ENCODE measurements at places on chromosomes 16 and 17. TPM values are rescaled to one million over a fixed set of nuclear protein-coding genes. Genes with fewer than 3 reads are reported as not detected.

GRCh38 chr16:20768121-20768520, 4.3 kb downstream of the ACSM3 start:
- H3K4me3 ChIP-seq = no peak overlapping the region
- DNase-seq = no peak

DNA sequence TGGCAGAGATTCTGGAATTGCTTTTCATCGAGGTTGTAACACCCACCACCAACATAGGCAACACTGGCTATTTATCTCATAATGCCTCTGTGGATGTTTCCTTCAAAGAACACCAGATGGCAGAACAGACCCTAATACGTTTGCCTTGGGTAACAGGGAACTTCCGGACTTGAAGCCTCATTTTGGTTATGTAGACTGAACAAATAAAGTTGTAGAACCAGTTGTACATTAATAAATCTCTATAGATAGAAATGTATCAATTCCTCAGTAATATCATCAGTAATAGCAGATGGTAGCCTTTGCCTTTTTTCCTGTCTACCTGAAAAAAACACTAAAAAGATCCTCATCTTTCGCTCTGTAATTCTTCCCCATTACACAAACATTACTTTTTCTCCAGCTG, 25.9 kb upstream of the APOH start:
- H3K4me1 ChIP-seq = no peaks in the 10 kb centered on the region
- no peaks in the 10 kb centered on the region for H3K36me3 ChIP-seq
- DNase-seq = no peak
- no peak overlapping the region for H3K27ac ChIP-seq
- no peak overlapping the region for H3K4me3 ChIP-seq

AGRP gene
- not detected for total RNA-seq

GRCh38 chr16:69204172-69204571, 17.2 kb downstream of the SNTB2 start:
- H3K27me3 ChIP-seq = no peaks in the 10 kb centered on the region
- no peak overlapping the region for H3K27ac ChIP-seq
- DNase-seq = no peak
- H3K4me3 ChIP-seq = no peak overlapping the region

GRCh38 chr17:34740565-34741520, 161.5 kb downstream of the TMEM132E start:
- H3K27me3 ChIP-seq = peaks cover 54% of the 10 kb centered on the region
- H3K4me3 ChIP-seq = no peak overlapping the region
- no peaks in the 10 kb centered on the region for H3K4me1 ChIP-seq
- DNase-seq = no peak
- H3K36me3 ChIP-seq = no peaks in the 10 kb centered on the region

- H3K27ac ChIP-seq = no peak overlapping the region
- no peaks in the 10 kb centered on the region for H3K27me3 ChIP-seq
- no peak for DNase-seq
- H3K4me3 ChIP-seq = no peak overlapping the region
- no peaks in the 10 kb centered on the region for H3K36me3 ChIP-seq
These were observed 4.0 kb upstream of the ZC3H18 start for GRCh38 chr16:88566158-88566557.

DNA sequence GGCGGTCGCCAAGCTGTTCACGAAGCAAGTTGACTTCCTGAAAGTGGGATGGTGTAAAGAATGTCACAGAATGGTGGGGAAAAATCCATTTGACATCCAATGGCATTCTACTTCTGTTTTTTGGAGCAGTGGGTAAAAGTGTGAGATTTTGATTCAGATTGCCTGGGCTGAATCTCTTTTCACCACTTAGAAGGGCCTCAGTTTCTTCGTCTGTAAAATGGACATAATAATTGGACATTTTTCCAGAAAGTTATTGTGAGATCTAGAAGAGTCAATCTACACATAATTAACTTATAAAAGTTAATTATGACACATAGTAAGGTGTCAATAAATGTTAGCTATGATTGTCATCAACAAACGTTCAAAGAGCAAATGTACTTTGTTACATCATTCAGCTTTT, 3.0 kb downstream of the KRT40 start:
- H3K27me3 ChIP-seq = peaks cover 82% of the 10 kb centered on the region
- no peak for DNase-seq
- H3K36me3 ChIP-seq = no peaks in the 10 kb centered on the region
- H3K27ac ChIP-seq = no peak overlapping the region

GRCh38 chr16:85309656-85310587, 197.7 kb upstream of the CIBAR2 start:
- no peaks in the 10 kb centered on the region for H3K27me3 ChIP-seq
- H3K36me3 ChIP-seq = no peaks in the 10 kb centered on the region
- H3K4me3 ChIP-seq = no peak overlapping the region
- H3K4me1 ChIP-seq = peaks cover 75% of the 10 kb centered on the region

DNA sequence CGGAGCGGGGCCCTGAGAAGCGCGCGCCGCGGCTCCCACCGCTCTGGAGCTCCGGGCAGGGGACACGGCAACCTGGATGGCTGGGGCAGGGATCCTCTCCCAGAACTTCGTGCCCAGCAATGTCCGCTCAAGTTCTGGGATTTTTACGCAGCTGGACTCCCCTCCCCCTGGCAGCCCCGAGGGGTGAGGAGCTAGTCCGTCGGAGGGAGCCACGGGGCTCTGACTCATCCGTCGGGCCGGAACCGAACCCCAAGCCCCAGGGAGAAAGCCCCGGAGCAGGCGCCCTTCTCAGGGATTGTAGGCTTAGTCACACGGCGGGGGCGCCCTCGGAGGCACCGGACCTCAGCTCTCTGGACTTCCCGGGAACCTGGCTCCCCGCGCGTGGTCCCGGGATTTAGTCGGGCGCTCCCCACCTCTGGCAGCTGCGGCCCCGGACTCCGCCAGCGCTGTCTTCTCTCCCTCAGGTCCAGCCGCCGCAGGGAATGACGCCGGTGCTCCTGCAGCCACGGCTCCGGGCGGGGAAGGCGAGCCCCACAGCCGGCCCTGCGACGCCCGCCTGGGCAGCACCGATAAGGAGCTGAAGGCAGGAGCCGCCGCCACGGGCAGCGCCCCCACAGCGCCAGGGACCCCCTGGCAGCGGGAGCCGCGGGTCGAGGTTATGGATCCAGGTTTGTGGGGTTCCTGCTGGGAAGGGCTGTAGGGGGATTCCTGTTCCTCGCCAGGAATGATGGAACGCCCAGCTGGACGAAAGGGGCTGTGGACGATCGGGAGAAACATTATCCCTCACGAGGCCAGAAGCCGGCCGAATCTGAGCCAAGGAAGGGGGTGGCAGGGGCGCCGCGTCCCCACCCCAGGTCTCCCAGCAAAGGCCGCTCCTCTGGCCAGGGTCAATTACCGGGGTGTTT, 830 bp downstream of the SPHK1 start:
- DNase-seq = peak; percentile 41
- H3K36me3 ChIP-seq = no peaks in the 10 kb centered on the region
- peaks cover 59% of the 10 kb centered on the region for H3K4me1 ChIP-seq
- H3K27ac ChIP-seq = peak overlapping the region; percentile 89
- no peaks in the 10 kb centered on the region for H3K27me3 ChIP-seq
- H3K4me3 ChIP-seq = peak overlapping the region; percentile 75

GRCh38 chr16:65808790-65809189, 557.7 kb upstream of the CDH5 start:
- H3K4me3 ChIP-seq = no peak overlapping the region
- H3K27me3 ChIP-seq = peaks cover 13% of the 10 kb centered on the region
- DNase-seq = no peak
- no peaks in the 10 kb centered on the region for H3K36me3 ChIP-seq
- H3K27ac ChIP-seq = no peak overlapping the region
- no peaks in the 10 kb centered on the region for H3K4me1 ChIP-seq

ENPP7 gene
- total RNA-seq = not detected

- no peak for DNase-seq
- H3K4me3 ChIP-seq = no peak overlapping the region
- H3K36me3 ChIP-seq = no peaks in the 10 kb centered on the region
- no peak overlapping the region for H3K27ac ChIP-seq
- no peaks in the 10 kb centered on the region for H3K4me1 ChIP-seq
These were observed 226.0 kb upstream of the C16orf82 start for GRCh38 chr16:26840691-26841090.

DNA sequence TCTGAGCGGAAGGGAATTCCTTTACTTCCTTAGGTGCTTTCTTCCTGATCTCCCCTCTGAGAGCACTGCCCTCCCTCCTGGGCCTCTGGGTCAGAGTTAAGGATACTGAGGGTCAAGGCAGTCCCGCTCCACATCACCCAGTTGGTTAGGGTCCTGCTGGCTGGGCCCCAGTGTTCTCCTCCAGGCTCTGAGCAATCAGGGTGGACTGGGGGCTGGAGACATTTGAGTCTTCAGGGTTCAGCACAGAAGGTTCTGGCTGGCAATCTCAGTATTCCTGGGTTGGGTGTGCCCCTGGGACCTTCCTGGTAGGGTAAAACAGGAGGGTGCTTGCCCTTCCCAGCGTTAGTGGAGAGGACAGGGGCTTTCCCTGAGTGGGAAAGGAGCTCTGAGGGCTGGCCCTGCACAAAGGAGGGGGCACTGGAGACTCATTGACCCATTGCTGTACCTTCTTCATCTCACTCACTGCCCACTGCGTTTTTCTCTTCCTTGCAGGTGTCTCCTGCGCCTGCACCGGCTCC, 448 bp downstream of the MT1M start:
- no peaks in the 10 kb centered on the region for H3K36me3 ChIP-seq
- DNase-seq = no peak
- peaks cover 42% of the 10 kb centered on the region for H3K27me3 ChIP-seq
- peak overlapping the region; percentile 84 for H3K27ac ChIP-seq

GRCh38 chr17:79659376-79659775, 48.5 kb upstream of the RBFOX3 start:
- no peaks in the 10 kb centered on the region for H3K4me1 ChIP-seq
- H3K27ac ChIP-seq = no peak overlapping the region
- DNase-seq = no peak
- no peak overlapping the region for H3K4me3 ChIP-seq
- H3K27me3 ChIP-seq = peaks cover 55% of the 10 kb centered on the region

- H3K27me3 ChIP-seq = no peaks in the 10 kb centered on the region
- no peaks in the 10 kb centered on the region for H3K4me1 ChIP-seq
- peaks cover 1% of the 10 kb centered on the region for H3K36me3 ChIP-seq
- H3K4me3 ChIP-seq = no peak overlapping the region
- H3K27ac ChIP-seq = no peak overlapping the region
These were observed 26.4 kb downstream of the PIGL start for GRCh38 chr17:16243385-16243784.

DNA sequence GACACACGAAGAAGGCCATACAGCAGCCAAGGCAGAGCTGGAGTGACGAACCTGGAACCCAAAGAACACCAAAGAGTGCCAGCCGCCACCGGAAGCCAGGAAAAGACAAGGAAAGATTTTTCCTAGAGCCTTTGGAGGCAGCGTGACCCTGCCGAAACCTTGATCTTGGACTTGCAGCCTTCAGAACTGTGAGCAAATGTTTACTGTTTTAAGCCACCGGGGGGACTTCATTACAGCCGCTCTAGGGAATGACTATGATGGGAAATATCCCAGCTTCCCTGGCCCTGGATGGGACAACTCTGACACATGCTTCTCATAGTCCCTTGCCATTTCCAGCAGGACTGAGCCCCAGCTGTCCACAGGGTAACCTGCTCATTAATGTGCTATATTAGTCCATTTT, 270.6 kb downstream of the HAPSTR1 start:
- no peaks in the 10 kb centered on the region for H3K27me3 ChIP-seq
- no peak for DNase-seq
- no peak overlapping the region for H3K27ac ChIP-seq
- no peaks in the 10 kb centered on the region for H3K36me3 ChIP-seq

GRCh38 chr16:67862623-67863583, 9.9 kb upstream of the EDC4 start:
- H3K36me3 ChIP-seq = peaks cover 40% of the 10 kb centered on the region
- H3K4me1 ChIP-seq = peaks cover 75% of the 10 kb centered on the region
- H3K27ac ChIP-seq = peak overlapping the region; percentile 93

- H3K27me3 ChIP-seq = no peaks in the 10 kb centered on the region
- H3K27ac ChIP-seq = no peak overlapping the region
- peaks cover 64% of the 10 kb centered on the region for H3K4me1 ChIP-seq
- no peak overlapping the region for H3K4me3 ChIP-seq
- peaks cover 7% of the 10 kb centered on the region for H3K36me3 ChIP-seq
These were observed 5.6 kb downstream of the GLG1 start for GRCh38 chr16:74601126-74601871.

GSG1L gene
- total RNA-seq = 3.4 TPM

DNA sequence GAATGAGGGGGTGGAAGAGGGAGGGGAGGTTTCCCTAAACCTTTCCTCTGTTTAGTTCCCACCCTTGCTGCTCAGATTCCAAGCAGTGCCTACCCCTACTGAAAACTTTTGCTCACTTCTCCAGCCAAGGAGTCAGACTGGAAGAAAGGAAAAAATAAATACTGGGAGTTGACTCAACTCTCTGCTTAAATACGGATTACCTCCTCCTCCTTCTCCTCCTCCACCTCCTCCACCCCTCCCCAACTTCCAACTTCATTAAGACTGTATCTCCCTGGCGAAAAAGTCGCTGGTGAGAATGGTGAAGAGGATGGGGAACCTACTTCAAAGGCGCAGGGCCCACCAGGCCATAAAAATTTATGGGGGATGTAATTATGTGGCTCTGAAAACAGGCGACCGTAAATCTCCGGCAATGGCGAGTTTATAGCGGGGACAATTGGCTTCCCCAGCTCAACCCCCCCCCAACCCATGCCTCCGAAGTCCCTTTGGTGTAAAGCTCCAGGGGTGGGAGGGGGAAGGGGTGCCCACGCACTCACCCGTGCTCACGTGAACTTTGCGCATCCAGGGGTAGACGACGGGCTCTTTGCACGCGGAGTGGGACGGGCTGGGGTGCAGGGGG, 712 bp downstream of the HOXB4 start:
- peaks cover 100% of the 10 kb centered on the region for H3K27me3 ChIP-seq
- H3K4me3 ChIP-seq = peak overlapping the region; percentile 62
- H3K36me3 ChIP-seq = no peaks in the 10 kb centered on the region
- peak overlapping the region; percentile 71 for H3K27ac ChIP-seq
- no peak for DNase-seq

CCDC144A gene
- total RNA-seq = 2.8 TPM

GRCh38 chr16:85656351-85657266, 32.1 kb downstream of the GINS2 start:
- DNase-seq = no peak
- peaks cover 54% of the 10 kb centered on the region for H3K36me3 ChIP-seq
- H3K4me1 ChIP-seq = peaks cover 43% of the 10 kb centered on the region
- no peak overlapping the region for H3K27ac ChIP-seq

DNA sequence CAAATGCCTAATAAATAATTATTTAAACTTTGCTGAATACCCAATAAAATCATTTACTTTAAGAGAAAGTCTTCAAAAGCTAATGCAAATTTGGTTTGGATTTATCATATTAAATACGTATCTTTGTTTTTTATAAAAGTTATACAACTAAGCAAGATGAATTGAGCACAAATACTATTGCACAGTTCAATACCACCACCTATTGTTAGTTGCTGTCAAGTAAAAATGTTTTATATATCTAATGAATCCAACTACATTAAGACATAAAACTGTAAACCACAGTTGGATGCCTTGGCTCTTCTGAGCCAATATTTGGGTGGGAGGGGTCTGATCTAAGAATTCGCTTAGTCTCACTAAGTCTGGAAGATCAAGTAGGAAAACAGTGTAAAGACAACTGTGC, 7.7 kb downstream of the FBXL20 start:
- H3K27ac ChIP-seq = no peak overlapping the region
- DNase-seq = no peak
- H3K4me1 ChIP-seq = peaks cover 47% of the 10 kb centered on the region
- no peaks in the 10 kb centered on the region for H3K36me3 ChIP-seq
- H3K4me3 ChIP-seq = no peak overlapping the region
